ENCODE measurements at places on chromosomes 7 and 10. TPM values are rescaled to one million over a fixed set of nuclear protein-coding genes. Genes with fewer than 3 reads are reported as not detected.

Gene PILRA
- total RNA-seq = 0.84 TPM

Gene LHFPL3
- not detected for total RNA-seq

Gene AGR3
- total RNA-seq = not detected

Gene MSRB2
- total RNA-seq = 16.8 TPM

Gene PNLIPRP2
- total RNA-seq = not detected

Gene COX19
- total RNA-seq = 20.7 TPM

Gene SOSTDC1
- total RNA-seq = not detected

Gene BEND7
- total RNA-seq = not detected

Gene HTR5A
- total RNA-seq = not detected

Gene TEX36
- total RNA-seq = not detected

Data from activated naive CD4-positive, alpha-beta T cell treated with anti-CD3 and anti-CD28 coated beads, Interleukin-2, amount 50 U/mL, for 72 hours (primary cell).